ENCODE measurements at places on chromosomes 7 and 10.

- no peak for DNase-seq
Observed at GRCh38 chr7:73452999-73453635, 19.5 kb downstream of the FZD9 start.

GRCh38 chr10:60305380-60305892, 84.2 kb downstream of the ANK3 start:
- no peak for DNase-seq

- no peak for DNase-seq
Observed at GRCh38 chr10:97781618-97782331, 10.0 kb upstream of the SFRP5 start.

DNA sequence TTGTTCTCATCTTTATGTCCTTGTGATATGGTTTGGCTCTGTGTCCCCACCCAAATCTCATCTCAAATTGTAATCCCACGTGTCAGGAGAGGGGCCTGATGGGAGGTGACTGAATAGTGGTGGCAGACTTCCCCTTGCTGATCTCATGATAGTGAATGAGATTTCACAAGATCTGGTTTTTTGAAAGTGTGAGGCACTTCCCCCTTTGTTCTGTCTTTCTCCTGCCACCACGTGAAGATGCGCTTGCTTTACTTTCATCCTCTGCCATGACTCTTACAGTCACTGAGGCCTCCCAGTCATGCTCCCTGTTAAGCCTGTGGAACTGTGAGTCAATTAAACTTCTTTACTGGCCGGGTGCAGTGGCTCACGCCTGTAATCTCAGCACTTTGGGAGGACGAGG, 161.0 kb downstream of the HERPUD2 start:
- no peak for DNase-seq

DNA sequence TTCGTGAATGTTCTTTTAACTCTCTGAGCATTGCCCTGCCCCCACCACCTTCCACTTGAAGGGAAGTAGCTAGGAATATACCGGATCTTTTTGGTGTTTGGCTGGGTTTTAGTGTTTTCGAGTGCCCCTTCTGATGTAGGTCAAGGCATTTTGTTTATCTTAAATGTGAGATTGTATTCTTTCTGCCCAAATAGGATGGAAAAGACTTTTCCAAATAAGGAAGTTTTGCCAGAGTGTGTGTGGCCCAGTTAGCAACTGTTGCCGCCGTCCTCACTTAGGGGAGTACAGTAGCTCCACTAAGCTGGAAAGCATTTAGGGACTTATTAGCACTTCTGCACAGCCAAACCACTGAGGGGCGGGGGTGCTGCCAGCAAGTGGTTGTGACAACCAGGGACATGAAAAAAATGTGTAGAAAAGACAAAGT, 29.8 kb upstream of the VCL start:
- no peak for DNase-seq

- no peak for DNase-seq
Observed at GRCh38 chr7:1112109-1112508, 24.2 kb downstream of the GPER1 start.

- DNase-seq, result peak; percentile 30
Observed at GRCh38 chr10:48981310-48981907, 41.8 kb upstream of the LRRC18 start.

- no peak for DNase-seq
Observed at GRCh38 chr7:153616711-153617325, 435.4 kb upstream of the DPP6 start.

- DNase-seq, result no peak
Observed at GRCh38 chr7:73308074-73308664, 457 bp downstream of the NSUN5 start.

DNA sequence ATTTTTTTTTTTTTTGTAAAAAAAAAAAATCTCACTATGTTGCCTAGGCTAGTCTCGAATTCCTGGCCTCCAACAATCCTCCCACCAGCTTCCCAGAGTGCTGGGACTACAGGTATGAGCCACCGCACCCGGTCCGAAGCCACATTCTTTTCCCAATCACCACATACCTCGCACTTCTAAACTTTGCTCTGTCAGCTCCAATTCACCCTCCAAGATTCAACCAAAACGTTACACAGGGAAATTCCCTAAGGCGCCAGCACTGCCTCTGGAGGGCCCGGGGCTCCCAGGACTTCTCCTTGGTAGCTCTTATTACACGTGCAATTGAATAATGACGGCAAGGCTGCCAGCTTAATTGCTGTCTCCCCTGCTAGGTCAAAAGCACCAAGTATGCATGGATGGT, 10.3 kb upstream of the DNAAF5 start:
- DNase-seq, result no peak

DNA sequence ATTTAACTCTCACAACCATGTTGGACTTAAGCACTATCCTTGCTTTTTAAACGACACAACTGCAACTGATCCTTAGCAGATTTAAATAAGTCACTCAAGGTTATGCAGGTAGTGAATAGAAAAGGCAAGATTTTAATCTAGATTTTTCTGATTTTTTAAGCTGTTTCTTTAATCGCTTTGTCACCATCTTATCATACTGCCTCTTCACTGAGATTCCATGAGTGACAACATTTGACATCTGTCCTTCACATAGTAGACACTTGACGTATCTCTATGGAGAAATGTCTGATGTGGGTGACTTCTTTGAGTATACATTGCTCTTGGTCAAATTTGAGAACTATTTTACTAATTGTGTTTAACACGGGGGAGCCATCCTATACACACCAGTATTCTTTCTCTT, 839.7 kb downstream of the GATA3 start:
- no peak for DNase-seq

DNA sequence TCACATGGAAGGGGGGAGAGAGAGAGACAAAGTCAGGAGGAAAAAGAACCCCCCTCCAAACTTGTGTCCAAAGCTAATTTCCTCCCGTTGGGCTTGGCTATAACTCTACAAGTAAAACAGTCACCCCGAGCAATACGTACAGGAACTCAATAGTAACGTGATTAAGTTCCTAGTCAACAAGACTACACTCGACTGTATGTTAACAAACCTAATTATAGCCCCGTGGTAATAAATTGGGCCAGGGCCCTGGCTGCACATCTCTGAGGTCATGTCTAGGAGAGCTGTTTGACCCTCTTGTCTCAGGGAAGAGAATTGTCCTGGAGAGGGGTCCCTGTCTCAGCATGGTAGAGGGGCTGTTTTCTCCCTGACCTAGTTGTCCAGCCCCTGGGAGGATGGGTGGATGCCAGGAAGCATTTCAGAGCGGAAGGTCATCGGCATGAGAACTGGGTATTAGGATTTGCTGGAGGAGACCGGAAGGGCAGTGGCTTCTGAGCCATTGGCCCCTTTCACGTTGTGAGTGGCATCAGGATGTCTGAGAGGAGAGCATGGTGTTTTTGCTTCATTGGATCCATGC, 60.2 kb upstream of the COMTD1 start:
- DNase-seq, result no peak

DNA sequence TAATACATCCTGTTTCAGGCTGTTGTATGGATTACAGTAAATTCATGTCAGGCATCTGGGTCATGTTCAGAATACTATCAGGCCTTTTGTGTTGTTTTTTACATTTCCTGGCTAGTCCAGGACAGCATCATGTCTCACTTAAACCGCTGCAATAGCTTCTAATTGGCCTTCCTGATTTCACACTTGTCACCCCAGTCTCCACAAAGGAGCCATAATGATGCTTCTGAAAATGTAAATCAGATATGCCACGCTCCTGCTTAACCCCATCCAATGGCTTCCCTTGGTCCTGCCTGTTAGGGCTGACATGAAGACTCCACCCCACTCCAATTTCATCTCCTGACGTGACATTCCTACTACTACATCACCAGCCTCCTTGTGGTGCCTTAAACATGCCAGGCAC, 220.0 kb downstream of the CACNA2D1 start:
- DNase-seq, result no peak

- no peak for DNase-seq
Observed at GRCh38 chr7:131424219-131424822, 96.6 kb downstream of the MKLN1 start.

DNA sequence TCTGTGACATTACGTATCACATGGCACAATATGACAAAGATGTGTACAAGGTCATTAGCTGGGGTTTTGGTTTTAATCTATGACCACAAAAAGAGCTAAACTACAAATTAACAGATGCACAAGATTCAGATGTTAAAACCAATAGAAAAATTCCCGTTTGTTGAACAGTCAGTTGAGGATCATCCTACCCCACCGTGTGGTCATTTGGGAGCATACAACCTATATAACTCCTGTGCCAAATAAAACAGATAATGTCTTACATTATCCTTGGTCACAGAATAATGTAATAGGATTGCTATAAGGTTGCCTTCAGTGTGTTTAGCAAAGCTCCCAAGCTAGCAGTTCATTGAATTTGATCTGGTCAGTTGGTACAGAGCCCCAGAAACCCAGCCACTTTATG, 28.2 kb downstream of the ASNS start:
- no peak for DNase-seq

DNA sequence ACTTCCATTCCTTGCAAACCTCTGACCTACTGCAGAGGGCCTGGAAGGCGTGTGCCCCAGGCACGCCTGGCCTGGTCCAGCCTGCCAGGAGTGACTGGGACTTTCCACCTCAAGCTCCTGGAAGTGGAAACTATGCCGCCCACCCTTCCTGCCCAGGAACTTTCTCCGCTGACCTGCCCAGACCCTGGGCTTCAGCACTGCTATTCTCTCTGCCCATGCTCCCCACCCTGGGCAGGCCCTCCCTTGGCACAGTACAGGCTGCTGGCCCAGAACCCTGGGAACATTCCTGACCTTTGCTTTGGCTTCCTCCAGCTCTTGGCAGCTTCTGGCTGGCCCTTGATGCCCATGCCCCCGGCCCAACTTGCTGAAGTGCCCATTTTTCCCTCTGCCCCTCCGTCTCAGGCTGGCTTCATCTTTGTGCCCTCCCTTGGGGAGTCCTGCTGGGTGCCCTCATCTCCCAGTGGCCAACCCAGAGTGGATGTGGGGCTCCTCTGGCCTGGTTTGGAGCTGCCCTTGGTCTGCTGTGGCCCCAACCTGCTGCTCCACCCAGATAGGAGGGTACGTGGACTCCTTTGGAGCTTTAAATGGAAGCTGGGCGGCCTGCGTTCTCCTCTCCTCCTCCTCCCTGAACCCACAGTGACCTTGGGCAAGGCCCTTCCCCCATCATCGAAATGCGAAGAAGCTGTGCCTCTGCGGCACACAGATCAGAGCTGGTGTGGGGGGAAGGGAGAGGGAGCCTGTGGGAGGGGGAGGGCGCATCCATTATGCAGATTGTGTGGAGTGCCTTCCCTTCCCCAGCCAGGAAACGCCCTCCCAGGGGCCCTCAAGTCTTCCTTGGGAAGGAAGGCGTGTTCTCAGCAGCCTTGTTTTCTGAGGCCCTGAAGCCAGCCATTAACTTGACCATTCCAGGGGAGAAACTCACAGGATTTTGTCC, 3.4 kb downstream of the MMRN2 start:
- DNase-seq, result no peak

GRCh38 chr7:29449569-29450260, 113.9 kb upstream of the PRR15 start:
- no peak for DNase-seq

- DNase-seq, result no peak
Observed at GRCh38 chr7:100048680-100049079, 894 bp upstream of the ZSCAN21 start.

DNA sequence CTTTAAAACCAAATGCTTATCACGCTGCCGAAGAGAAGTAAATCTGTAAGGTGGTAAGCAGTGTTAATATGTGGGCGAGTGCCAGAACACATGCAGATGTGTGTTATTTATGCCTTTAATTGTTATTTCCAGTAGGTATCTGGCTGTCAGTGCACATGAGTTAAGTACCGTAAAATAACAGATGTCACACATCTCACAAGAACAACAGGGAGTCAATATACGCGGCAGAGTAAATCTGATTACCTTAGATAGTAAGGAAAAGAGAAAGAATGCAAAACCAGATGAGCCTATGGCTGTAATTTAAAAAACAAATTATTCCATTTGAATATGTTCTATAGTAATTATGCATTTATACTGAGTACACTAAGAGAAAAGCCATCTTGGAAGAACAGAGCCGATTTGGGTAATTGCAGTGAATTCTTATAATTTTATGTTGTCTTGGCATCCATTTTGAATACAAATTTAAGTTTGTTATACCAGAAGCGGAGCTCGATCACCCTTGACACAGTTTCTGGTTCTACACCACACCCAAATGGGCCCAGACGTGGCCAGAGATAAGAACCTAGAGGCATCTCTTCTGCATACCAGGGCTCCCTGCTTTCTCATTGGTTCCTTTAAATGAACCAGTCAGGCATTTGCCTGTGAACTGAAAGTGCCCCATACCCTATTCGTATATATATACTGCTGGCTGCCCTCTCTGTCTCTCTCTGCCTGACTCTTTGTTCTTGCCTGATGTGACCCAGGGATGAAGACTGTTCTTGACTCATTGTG, 34.8 kb downstream of the DNAJB9 start:
- no peak for DNase-seq

DNA sequence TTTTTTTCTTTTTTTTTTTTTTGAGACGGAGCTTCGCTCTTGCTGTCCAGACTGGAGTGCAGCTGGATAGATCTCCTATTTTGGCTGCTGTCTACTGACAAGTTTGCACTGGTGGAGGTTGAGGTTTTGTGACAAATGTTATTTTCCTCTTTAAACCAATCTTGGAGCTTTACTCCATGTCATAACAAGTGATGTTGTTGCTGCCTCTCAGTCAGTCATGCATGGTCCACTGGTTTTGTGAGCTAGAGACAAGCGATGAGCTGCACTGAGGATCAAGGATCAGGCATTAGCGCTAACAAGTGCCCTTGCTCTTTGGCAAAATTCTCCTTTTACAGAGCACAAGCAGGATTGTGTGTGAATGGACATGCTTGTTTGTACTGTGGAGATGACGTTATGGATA, 805 bp upstream of the WDFY4 start:
- DNase-seq, result no peak

DNA sequence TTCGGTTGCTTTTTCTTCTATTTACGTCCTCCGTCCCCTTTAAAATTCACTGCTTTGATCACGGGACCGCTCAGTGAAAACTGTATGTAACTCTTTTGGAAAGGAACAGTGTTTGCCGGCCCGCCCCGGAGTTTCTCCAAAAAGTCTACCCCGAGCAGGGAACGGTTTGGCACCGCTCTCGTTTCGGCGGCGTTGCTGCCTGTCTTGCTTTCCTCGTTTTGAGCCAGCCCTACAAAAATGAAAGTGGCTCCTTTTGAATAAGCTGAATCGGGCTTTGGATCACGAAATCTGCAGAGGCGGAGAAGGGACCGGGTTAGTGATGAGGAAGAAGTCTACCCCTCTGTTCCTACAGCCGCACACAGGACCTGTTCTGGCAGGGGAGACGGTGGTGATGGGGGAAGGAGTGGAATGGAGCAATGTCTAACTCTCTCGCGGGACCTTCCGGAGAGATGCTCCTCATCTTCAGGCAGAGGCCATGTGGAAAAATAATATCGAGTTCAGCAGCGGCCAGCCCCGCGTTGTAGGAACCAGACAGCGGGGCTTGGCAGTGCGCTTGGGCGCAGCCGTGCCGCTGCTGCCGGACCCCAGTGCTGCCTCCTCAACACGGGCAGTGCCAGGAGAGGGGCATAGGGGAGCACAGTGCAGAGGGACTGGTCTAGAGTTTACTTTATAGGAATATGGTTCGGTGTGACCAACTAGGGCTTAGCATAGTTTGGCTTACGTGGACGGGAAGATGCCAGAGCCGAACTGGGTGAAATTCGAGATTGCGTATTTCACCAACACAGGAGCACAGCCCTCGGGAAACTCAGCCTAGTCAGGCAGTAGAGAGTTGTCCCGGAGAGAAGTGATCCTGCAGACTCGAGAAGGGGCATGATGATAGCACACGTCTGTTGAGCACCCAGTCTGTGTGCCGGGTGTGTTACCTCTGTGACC, 1.4 kb downstream of the HTRA1 start:
- DNase-seq, result no peak

GRCh38 chr7:118352867-118353453, 128.5 kb downstream of the ANKRD7 start:
- no peak for DNase-seq

- DNase-seq, result no peak
Observed at GRCh38 chr10:11876324-11876723, 53.2 kb downstream of the PROSER2 start.

Data from stimulated activated CD4-positive, alpha-beta T cell treated with anti-CD3 and anti-CD28 coated beads, Interleukin-15, amount 100 ng/mL, for 48 hours (primary cell).